CD4-positive, alpha-beta T cell (primary cell): ENCODE measurements at places on chromosomes 5 and 9. TPM values are rescaled to one million over a fixed set of nuclear protein-coding genes. Genes with fewer than 3 reads are reported as not detected.

The CNTNAP3B gene
- not detected for total RNA-seq

- DNase-seq, result no peak
These were observed 14.7 kb upstream of the NDUFS4 start for GRCh38 chr5:53545744-53546143.

GRCh38 chr9:136011703-136012496, 50.7 kb upstream of the UBAC1 start:
- peak; percentile 2 for DNase-seq

DNA sequence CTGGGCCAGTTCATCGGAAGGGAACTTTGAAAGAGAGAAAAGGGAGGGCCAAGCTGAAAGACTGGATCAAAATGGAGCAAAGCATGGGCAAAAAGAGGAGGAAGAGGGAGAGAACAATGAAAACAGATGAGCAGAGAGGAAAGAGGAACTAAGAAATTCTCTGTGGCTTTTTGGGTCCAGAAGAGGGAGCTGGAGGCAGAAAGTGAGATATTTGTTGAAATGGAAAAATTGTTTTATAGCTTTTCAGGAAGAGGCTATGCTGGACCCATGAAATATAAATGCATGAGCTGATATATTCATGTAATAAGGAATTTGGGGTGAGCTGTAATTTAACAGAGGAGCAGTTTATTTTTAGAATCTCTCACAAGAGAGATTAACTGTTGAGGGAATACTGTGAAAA, 457.3 kb downstream of the DMAC1 start:
- no peak for DNase-seq
